ENCODE measurements at places on chromosomes 1 and 21.

GRCh38 chr1:152111515-152111968, 3.7 kb downstream of the TCHH start:
- H3K27ac ChIP-seq = no peak overlapping the region
- H3K27me3 ChIP-seq = peaks cover 79% of the 10 kb centered on the region
- no peaks in the 10 kb centered on the region for H3K36me3 ChIP-seq
- DNase-seq = no peak
- H3K4me3 ChIP-seq = no peak overlapping the region
- peaks cover 2% of the 10 kb centered on the region for H3K4me1 ChIP-seq

- no peaks in the 10 kb centered on the region for H3K27me3 ChIP-seq
- no peak overlapping the region for H3K4me3 ChIP-seq
- H3K36me3 ChIP-seq = no peaks in the 10 kb centered on the region
- H3K27ac ChIP-seq = no peak overlapping the region
- H3K4me1 ChIP-seq = no peaks in the 10 kb centered on the region
These were observed 640.4 kb upstream of the ADGRL4 start for GRCh38 chr1:79646880-79647279.

DNA sequence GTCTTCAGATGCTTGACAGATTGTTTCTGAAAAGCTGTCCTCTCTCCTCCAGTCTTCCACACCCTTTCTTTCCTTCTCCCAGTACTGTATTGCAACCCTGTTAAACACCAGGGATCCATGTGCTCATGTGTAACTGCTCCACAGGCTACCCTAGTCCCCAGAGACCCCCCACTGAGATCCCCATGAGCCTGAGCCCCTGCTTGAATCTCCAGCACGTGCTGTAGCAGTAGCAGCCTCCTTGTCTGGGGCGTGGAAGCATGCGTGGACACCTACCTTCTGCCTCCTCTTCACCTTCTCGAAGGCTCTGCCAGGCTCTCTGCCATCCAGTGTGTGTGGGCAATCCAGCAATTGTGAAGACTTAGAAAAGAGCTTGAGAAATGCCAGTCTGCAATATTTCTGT, 25.2 kb downstream of the GPR137B start:
- no peak for DNase-seq
- H3K27ac ChIP-seq = no peak overlapping the region
- no peaks in the 10 kb centered on the region for H3K36me3 ChIP-seq
- no peaks in the 10 kb centered on the region for H3K4me1 ChIP-seq
- no peak overlapping the region for H3K4me3 ChIP-seq
- H3K27me3 ChIP-seq = no peaks in the 10 kb centered on the region

DNA sequence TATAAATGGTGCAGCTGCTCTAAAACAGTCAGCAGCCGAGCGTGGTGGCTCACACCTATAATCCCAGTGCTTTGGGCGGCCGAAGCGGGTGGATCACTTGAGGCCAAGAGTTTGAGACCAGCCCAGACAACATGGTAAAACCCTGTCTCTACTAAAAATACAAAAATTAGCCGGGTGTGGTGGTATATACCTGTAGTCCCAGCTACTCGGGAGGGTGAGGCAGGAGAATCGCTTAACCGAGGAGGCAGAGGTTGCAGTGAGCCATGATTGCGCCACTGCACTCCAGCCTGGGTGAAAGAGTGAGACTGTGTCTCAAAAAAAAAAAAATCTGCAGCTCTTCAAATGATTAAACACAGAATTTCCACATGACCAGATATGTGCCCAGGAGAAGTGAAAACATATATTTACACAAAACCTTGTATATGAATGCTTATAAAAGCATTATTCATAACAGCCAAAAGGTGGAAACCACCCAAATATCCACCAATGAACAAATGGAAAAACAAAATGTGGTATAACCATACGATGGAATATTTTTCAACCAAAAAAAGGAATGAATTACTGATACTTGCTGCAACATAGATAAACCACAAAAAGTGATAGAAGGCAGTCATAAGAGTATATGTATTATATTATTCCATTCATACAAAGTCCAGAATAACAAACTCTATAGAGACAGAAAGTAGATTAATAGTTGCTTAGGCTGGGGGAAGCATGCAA, 14.1 kb downstream of the EPS15 start:
- no peaks in the 10 kb centered on the region for H3K4me1 ChIP-seq
- no peak for DNase-seq
- no peaks in the 10 kb centered on the region for H3K27me3 ChIP-seq

DNA sequence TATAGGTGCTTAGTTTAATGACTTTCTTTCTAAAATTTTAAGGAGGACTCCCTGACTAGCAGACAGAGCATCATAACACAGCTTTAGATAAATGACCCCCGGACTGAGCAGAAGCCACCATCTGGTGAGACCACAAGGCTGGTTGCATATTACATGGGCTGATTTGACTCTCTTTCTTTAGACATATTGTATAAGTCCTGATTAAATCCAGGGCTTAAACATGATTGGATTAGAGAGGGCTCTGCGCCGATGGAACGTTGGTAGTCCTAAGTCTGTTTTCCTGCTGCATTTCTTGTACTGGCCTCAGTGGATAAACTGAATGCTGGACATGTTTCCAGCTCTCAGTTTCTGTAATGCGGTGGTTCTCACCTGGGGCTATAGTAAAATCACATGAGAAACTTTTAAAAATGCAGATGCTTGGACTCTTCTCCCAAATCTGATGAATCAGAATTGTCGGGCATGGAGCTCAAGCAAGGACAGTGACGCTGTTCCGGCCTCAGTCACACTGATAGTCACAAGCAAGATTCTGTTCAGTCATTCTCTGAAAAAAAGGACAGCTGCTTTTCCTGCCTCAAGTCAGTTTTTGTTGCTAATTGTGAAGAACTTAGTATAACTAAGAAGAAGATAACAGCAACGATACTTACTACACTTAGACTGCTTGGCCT, 16.6 kb downstream of the DDI2 start:
- no peak overlapping the region for H3K27ac ChIP-seq
- peaks cover 17% of the 10 kb centered on the region for H3K36me3 ChIP-seq
- no peaks in the 10 kb centered on the region for H3K4me1 ChIP-seq
- no peak overlapping the region for H3K4me3 ChIP-seq
- DNase-seq = no peak

All from iPS DF 6.9 (cell line).